Stimulated activated CD8-positive, alpha-beta memory T cell treated with anti-CD3 and anti-CD28 coated beads, Interleukin-12 subunit alpha, Interleukin-12 subunit beta, amount 100 ng/mL, for 1 hour (primary cell): ENCODE measurements at places on chromosomes 13 and 19.

GRCh38 chr13:73677048-73677601 is 457.1 kb downstream of the KLF12 start:
- DNase-seq = no peak

DNA sequence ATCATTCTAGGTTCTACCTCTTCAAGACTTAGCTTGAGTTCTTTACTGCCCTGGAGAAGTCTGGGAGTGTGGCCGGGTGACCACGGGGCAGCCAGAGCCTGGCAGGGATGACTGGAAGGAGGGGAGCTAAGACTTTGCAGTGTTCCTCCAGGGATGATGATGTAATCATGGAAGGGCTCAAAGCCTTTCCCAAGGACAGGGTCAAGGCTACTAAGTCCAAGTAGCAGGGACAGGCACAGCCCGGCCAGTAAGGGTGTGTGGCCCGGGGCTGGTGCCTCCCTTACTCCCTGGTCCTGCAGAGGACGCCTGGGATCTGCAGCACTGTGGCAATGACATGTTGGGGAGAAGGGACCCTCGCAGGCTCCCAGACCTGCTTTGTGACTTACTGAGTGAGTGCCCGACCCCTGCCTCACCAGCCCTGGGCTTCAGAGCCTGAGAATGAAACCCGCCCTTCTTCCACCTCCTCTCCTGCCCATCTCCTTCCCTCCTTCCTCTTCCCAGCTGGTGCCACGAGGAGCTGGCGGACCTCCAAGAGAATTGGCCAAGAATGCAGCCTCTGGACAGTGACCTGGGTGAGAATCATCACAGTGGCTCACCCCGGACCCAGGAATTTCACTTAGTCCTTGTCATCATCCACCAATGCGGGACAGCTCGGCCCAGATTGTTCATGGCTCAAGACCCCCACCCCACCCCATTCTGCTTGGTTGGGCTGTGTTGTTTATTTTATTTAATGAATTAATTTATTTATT is 15.6 kb upstream of the FBXO17 start:
- DNase-seq = no peak

- no peak for DNase-seq
Observed at GRCh38 chr19:54302257-54302656, 10.7 kb downstream of the LILRA5 start.

DNA sequence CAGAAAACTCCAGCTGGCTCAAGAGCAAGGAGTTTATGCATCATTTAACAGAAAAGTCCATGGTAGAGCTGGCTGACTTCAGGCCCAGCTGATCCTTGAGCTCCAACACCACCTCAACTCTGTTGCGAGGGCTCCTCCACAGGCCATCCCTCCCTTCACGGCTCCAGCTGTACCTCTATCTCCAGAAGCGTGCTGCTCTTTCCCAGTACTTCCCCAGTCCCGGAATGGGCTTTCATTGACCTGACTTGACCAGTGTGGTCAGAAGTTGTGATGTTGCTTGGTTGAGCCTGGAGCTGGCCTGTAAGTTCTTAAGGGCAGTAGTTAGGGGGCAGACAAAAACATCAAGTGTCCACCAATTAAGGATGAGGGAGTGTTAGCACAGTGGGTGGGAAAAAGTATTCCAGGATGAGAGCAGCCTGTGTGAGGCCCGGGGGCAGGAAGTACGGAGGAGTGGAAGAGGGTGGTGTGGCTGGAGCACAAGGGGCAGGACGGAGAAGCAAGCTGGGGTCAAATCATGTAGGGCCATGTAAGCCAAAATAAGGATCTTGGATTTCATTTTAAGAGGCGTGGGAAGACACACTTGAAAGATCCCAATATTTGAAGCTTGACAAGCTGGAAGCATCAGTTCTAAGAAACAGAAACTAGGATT is 24.0 kb downstream of the SKA3 start:
- DNase-seq = no peak
